Fibroblast of mammary gland (primary cell): ENCODE measurements at places on chromosomes 2 and 18.

DNA sequence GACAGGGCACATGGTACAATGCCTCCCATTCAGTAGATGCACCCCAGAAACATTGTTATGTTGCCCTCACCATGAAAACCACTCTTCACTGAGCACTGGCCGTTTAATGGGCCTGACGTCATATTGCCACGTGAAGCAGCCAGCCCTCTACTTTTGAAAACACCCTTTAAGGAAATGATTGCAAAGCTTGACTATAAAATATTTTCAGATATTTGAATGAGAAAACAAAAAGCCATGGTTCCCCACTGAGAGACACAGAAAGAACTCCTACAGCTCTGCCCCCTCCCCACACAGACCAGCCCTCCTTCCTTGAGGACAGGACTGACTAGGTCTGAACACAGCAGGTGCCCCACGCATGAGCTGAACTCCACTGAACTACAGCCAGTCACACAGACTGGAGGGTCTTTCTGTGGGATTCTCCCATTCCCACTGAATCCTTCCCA, 349.1 kb downstream of the ANAPC1 start:
- DNase-seq: peak; percentile 50

DNA sequence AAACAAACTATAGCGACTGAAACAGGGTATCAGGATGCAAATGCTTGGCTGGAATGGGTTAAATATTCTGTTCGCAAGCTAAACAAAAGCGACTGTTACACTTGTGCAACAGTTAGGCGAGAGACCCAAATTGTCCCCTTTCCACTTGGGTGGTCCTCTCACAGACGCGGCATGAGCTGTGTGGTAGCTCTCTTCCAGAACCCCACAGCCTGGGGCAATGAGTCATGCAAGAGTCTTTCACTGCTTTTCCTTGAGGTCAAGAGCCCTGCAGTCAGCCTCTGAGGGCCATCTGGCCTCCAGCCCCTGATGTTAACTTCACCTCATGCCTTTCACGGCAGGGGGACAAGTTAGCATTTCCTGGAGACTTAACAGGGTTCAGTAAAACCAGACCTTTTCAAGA, 25.7 kb downstream of the SULT1C4 start:
- DNase-seq: peak; percentile 75

GRCh38 chr2:164752956-164753355, 88.7 kb downstream of the COBLL1 start:
- no peak for DNase-seq

DNA sequence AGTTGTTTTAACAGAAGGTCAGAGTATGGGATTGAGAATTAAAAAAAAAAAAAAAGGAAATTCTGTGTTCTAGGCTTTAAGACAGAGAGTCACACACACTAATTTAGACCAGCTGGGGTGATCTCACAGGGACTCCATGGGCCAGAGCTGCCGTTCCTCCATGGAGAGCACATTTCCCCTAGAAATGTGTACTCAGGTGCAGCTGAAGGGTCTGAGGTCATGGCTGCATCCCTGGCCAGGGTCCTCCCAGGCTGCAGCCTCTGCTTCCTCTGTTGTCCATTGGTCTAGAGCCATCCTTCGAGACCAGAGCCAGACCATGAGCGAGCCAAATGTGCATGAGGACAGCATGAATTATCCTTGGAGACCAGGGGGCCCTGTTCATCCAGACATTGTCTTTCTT, 190.1 kb upstream of the TNP1 start:
- DNase-seq: peak; percentile 40

DNA sequence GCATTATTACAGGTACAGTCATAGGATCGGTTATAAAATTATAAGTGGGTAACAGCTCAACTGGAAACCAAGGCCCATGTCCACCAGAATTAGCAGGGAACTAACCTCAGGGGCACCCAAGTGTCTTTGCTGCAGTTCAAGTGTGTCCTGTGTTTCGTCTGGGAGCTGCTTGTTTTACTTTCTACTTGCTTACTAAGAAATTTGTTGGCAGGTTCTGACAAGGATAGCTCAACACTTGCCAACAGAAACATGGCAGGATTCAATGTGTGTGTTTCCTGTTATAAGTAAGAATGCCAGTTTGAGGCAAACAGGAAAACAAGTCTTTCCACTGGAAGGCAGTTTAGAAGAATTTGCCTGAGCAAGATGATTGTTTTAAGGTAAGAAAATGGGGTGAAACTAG, 104.5 kb downstream of the EPHA4 start:
- DNase-seq: peak; percentile 55

- no peak for DNase-seq
These were observed at the start of gene LRRTM4 for GRCh38 chr2:77521931-77522470. Gene LRRTM4, minus strand, starts transcription at chr2:77522376.

- no peak for DNase-seq
These were observed 8.5 kb downstream of the ACOXL start for GRCh38 chr2:110740747-110741349.

- peak; percentile 64 for DNase-seq
These were observed 72.1 kb upstream of the PXDN start for GRCh38 chr2:1816414-1816911.

GRCh38 chr2:114688241-114688640, 245.8 kb downstream of the DPP10 start:
- no peak for DNase-seq

DNA sequence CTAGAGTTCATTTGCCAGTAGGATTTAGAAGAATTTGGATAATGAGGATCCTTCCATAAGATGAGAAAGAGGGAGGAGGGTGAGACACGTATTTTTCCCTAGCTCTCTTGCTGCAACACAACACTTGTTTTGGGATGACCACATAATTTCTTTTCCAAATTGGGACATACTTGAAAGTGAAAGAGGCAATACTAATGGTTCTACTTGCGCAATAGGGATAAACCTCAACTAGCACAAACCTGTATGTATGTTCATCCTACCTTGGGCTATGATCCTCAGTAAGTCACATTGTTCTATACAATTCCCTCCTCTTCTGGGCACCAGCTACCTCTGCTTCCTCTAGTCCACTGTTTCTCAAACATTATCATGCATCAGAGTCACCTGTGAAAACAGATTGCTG, 1208.8 kb upstream of the LRRTM1 start:
- DNase-seq: no peak

DNA sequence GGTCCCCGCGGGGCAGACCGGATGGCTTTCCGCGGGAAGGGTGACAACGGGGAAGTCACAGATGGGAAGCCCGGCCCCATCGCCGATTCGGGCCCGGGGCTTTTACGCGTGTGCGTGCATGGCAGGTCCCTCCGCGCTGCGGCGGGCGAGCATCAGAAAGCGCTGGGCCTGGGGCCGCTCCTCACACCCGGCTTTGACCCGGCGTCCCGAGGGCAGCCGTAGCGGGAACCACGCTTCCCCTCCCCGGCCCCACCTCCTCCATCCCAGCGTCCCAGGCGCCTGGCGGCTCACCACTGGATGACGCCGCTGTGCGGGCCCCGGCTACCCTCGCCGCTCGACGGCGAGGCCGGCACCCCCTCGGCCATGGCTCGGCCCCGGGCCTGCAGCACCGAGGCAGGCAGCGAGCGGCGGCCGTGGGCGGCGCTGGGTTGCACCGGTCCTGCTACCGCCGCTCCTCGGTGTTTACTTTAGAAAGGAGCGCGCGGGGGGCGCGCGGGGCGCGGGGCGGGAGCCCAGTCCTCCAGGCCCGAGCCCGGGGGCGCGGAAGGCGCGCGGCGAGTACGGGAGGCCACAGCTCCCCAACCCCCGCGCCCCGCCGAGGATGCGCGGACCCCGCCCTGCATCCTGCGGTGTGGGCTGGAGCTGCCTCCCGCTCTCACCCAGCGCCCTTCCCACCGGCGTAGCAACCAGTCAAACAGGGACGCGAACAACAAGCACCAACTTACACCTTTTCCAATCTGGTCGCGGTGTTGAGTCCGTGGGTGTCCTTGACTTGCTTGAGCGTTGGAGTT, 806 bp downstream of the RFX8 start:
- DNase-seq: peak; percentile 76

- DNase-seq: no peak
These were observed 258.2 kb downstream of the IKZF2 start for GRCh38 chr2:212893216-212893615.

DNA sequence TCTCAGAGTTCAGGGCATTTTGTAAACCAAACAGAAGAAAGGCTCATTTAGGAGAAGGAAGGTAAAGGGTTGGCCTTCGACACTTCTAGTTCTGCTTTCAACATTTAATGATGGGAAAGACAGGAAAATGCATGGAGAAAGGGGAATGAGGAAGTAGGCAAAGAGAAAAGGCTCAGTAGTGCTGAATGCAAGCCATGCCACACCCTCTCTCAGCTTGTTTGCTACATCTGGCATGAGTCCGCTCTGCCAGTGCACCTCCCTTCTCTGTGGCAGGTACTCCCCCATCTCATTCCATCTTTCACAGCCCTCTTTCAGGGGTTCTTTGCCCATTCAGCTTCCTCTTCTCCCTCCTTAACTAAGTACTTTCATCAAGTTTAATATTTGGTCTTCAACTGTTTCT, 120.9 kb upstream of the ITGB6 start:
- DNase-seq: no peak

GRCh38 chr2:42706836-42707235, 57.1 kb downstream of the OXER1 start:
- DNase-seq: no peak

GRCh38 chr2:54574107-54574859, 118.2 kb downstream of the SPTBN1 start:
- DNase-seq: peak; percentile 66

- DNase-seq: peak; percentile 7
These were observed at the start of gene LHCGR for GRCh38 chr2:48755473-48755872. Gene LHCGR, minus strand, starts transcription at chr2:48755724. Its CDS starts 53 bp downstream, at chr2:48755671.

DNA sequence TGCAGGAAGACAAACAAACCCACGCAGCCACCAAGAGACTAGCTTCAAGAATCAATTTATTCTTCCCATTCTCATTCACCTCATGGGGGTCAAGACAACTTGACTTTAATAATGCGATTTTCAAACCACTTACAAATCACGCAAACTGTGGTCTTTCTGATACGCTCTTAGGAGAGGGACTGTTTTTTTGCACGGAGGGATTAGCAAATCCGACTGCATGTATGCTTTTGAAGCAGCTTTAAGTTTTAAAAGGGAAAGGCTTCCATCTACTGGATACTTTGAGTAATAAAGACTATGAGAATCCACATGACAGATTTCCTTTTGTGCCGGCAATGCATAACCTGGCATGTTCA, 322.9 kb upstream of the KCNJ3 start:
- peak; percentile 77 for DNase-seq

GRCh38 chr18:9108911-9109310, 6.4 kb downstream of the NDUFV2 start:
- no peak for DNase-seq

DNA sequence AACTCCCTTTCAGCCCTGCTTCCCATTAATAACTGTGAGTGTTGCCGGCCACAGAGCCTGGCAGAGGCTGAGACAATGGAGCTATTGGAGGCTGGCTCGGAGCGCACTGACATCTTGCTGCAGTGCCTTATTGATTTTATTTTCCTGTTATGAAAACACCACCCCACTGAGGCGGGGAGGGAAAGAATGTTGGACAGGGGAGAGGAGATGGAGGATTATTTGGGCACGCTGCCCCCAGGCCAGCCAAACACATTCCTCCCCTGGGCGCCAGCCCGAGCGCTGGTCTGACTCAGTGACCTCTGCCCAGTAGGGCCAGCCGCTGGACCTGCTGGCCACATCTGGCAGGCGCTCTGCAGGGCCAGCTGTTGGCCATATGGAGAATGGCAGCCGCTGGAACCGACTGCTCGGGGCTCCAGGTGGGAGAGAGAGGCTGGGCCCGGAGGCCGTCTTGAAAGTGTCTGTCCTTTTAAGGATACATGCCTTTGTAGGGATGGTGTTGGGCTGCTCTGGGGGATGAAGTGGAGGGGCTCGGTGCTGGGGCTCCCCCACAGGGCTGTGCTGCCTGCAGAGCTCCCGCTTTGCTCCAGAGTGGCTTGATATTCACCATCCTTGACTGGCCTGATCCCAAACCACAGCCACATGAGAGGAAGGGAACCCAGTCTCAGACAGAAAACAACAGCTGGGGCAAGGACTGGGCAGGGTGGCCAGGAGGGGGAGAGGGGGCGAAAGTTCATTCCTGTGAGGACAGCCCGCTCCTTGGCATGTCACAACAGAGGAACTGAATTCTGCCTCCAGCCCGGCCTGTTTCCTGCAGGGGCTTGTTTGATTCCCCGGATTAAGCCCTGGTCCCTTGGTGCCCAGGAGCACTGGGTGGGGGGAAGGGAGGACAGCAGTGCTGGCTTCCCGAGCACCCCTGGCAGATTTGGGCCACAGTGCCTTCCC, 179.0 kb downstream of the KLHL29 start:
- DNase-seq: peak; percentile 68

DNA sequence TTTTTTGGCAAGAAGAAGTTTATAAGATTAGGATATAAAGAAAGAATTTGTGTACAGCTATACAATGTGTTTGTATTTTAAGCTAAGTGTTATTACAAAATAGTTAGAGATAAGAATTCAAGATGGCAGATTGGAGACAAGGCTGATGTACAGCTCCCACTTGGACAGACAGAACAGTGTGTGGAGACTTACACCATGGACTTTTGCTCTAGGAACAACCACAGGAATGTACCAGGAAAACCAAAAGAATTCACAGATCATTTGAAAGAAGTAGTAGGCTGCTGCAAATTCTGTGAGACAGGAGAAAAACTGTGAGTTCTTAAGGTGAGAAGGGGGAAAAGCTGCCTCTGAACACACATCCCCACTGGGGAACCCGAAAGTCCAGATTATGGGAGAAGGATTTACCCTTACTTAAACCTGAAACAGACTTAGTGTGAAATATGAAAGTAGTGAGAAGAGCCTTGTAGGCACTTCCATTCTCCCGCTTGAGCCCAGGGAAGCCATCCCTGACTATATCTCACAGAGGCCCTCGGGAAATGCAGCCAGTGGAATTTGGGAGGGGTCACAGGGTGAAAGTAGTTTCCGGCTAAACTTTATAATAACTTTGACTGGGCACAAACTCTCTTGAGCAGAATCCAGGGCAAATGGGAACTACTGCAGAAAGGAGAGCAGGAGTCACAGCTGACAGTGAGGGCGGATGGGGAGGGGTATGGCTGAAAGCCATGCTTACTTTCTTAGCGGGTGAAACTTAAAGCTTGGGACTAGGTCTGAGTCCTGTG, 11.6 kb upstream of the RPRD1A start:
- peak; percentile 65 for DNase-seq

DNA sequence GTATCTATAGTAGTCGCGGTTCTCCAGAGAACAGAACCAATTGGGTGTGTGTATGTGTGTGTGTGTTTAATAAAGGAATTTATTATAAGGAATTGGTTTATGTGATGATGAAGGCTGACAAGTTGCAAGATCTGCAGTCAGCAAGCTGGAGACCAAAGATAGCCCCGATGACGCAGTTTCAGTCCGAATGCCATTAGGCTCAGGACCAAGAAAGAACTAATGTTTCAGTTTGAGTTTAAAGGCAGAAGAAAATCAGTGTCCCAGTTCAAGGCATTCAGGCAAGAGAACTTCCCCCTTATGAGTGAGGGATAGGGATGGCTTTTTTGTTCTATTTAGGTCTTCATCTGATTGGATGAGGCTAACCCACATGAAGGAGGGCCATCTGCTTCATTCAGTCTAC, 221.6 kb downstream of the HNMT start:
- no peak for DNase-seq
